GM23248 (cell line): ENCODE measurements at places on chromosomes 16 and 17. TPM values are rescaled to one million over a fixed set of nuclear protein-coding genes. Genes with fewer than 3 reads are reported as not detected.
A peak's percentile ranks its signal among the peaks of the same experiment; 100 is the strongest.

GRCh38 chr16:9151597-9151996 is 60.2 kb downstream of the HAPSTR1 start:
- H3K27me3 ChIP-seq: no peaks in the 10 kb centered on the region
- H3K27ac ChIP-seq: no peak overlapping the region
- no peak overlapping the region for H3K4me3 ChIP-seq
- H3K4me1 ChIP-seq: no peaks in the 10 kb centered on the region
- no peaks in the 10 kb centered on the region for H3K36me3 ChIP-seq
- peak; percentile 29 for DNase-seq

GRCh38 chr17:32882734-32883133 is 5.8 kb upstream of the MYO1D start:
- peaks cover 41% of the 10 kb centered on the region for H3K4me1 ChIP-seq
- peak overlapping the region; percentile 48 for H3K27ac ChIP-seq
- peak; percentile 87 for DNase-seq
- no peaks in the 10 kb centered on the region for H3K36me3 ChIP-seq

DNA sequence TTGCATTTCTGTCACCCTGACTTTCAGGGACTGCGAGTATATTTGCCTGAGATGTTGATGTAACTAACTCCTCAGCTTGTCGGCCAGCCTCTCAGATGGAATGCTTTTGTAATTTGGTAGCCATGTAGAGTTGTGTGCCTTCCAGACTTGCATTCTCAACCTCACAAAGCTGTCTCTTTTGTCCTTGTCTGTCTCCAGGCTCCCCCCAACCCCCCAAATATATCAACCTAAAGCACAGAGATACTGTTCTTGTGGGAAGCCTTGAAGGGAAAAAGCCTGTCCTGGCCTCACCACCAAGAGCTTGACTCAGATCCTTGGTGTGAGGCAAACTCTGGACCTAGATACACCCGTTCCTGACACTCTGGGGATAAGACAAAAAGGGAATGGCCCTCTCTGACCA is 18.4 kb downstream of the SAP30BP start:
- peak overlapping the region; percentile 88 for H3K27ac ChIP-seq
- H3K27me3 ChIP-seq: no peaks in the 10 kb centered on the region
- H3K36me3 ChIP-seq: no peaks in the 10 kb centered on the region
- peak overlapping the region; percentile 30 for H3K4me3 ChIP-seq
- DNase-seq: peak; percentile 74

- H3K4me1 ChIP-seq: no peaks in the 10 kb centered on the region
- H3K27me3 ChIP-seq: no peaks in the 10 kb centered on the region; the same call in 1 of the 2 replicates
- no peak overlapping the region for H3K27ac ChIP-seq
- H3K36me3 ChIP-seq: no peaks in the 10 kb centered on the region
- H3K4me3 ChIP-seq: no peak overlapping the region
Observed at GRCh38 chr16:57697896-57698537, 3.4 kb downstream of the DRC7 start.

GRCh38 chr17:51850201-51850600 is 308.3 kb downstream of the CA10 start:
- no peaks in the 10 kb centered on the region for H3K4me1 ChIP-seq
- no peaks in the 10 kb centered on the region for H3K36me3 ChIP-seq
- no peaks in the 10 kb centered on the region for H3K27me3 ChIP-seq
- H3K27ac ChIP-seq: no peak overlapping the region
- no peak overlapping the region for H3K4me3 ChIP-seq

DNA sequence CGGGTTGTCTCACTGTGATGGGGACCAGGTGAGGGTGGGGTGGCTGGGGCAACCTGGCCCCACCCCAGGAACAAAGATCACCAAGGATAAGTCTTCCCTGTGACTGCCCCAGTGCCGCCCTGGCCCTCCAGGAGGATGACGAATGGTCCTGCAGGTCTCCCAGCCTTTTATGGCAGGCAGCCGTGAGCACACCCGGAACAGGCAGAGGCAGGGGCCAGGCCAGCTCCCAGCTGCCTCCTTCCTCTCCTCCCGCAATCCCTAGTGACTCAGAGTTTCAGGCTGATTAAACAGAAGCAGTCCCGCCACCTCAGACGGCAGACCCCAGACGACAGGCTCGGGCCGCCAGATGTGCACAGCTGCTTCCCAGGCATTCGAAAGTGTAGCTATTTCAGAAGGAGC is 13.3 kb downstream of the JUP start:
- peak; percentile 81 for DNase-seq
- no peaks in the 10 kb centered on the region for H3K27me3 ChIP-seq
- no peak overlapping the region for H3K4me3 ChIP-seq
- H3K27ac ChIP-seq: no peak overlapping the region
- no peaks in the 10 kb centered on the region for H3K36me3 ChIP-seq

GRCh38 chr16:87410530-87410929 is 18.4 kb downstream of the MAP1LC3B start:
- H3K27me3 ChIP-seq: no peaks in the 10 kb centered on the region
- no peak for DNase-seq
- no peaks in the 10 kb centered on the region for H3K4me1 ChIP-seq
- H3K36me3 ChIP-seq: peaks cover 21% of the 10 kb centered on the region
- no peak overlapping the region for H3K4me3 ChIP-seq

DNA sequence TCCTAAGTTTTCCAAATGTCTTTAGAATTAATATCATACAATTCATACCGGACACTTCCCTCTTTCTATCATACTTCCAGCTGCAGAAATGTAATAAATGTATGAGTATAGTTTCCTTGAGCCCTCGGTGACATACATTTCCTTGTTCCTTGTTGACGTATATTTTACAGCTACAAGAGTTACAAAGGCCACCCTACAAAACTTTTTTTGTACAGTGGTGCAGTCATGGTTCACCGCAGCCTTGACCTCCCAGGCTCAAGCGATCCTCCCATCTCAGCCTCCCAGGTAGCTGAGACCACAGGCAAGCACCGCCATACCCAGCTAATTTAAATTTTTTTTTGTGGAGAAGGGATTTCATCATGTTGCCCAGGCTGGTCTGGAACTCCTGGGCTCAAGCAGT is 7.2 kb upstream of the DUS1L start:
- H3K36me3 ChIP-seq: no peaks in the 10 kb centered on the region
- no peak for DNase-seq
- H3K27ac ChIP-seq: no peak overlapping the region
- no peaks in the 10 kb centered on the region for H3K4me1 ChIP-seq
- no peak overlapping the region for H3K4me3 ChIP-seq
- no peaks in the 10 kb centered on the region for H3K27me3 ChIP-seq

Gene TPSB2
- not detected in 2 replicates for total RNA-seq

Gene EFCAB5
- not detected in 2 replicates for total RNA-seq

Gene CRYM
- not detected in 2 replicates for total RNA-seq
